SW 1271 (cell line): ENCODE measurements at places on chromosomes 2 and 18.

DNA sequence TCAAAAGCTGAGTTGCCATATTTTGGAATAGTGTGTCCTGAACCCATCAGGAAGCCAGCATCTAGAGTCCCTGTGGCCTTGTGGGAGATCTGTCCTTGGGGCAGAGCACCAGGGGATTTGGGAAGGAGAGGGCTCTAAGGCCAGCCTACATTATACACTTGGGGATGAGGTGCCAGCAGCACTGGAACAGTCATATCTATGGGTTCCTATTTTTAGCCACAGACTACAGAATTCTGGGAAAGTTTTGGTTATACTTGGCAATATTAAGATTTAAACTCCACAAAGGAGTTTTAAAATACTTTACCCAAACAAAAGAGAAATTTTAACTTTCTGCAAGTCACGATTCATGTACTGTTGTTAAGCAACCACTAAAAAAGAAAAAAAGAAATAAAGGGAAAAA lies 405.7 kb upstream of the MMADHC start:
- no peak for DNase-seq

GRCh38 chr2:144364944-144365738 lies 154.8 kb downstream of the ZEB2 start:
- no peak for DNase-seq

- DNase-seq: no peak
Measured at GRCh38 chr2:165528691-165529090, 59.2 kb downstream of the CSRNP3 start.

- DNase-seq: no peak
Measured at GRCh38 chr2:178377046-178377445, 73.9 kb downstream of the PRKRA start.

GRCh38 chr2:128625421-128625820 lies 306.8 kb upstream of the HS6ST1 start:
- no peak for DNase-seq

GRCh38 chr2:240391111-240392051 lies 44.1 kb upstream of the GPC1 start:
- DNase-seq: no peak

DNA sequence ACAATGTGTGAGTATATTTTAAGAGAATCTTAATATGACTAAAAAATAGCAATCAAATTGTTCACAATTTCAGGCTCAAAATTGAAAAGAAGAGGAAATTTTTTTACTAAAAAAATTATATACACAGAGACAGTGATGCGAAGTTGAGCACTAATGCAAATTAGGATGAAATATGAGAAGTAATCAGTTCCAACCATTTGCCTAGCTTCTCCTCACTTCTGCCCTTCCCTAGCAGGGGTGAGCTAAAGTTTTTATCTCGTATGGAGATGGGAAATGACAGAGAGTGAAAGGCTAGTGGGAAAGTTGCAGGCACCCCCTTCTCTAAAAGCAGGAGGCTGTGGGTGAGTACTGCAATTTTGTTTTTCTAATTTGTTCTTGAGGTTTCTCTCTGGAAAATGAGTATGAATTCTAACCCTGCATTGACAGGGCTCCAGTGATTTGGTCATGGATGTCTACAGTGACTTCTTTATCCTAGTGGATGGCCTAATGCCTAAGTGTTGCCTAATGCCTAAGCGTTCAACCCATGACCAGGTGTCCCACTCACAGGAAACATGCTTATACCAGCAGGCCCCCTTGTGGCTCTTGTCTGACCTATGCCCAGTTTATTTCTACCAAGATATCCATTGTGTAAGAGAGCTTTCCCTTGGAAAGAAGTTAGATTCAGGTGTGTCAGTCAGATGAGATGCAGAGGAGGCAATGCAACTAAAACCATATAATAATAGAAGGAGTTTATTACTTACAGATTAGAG lies 78.0 kb upstream of the HNMT start:
- no peak for DNase-seq
